ENCODE measurements at places on chromosomes 1 and 21. TPM values are rescaled to one million over a fixed set of nuclear protein-coding genes. Genes with fewer than 3 reads are reported as not detected.

DNA sequence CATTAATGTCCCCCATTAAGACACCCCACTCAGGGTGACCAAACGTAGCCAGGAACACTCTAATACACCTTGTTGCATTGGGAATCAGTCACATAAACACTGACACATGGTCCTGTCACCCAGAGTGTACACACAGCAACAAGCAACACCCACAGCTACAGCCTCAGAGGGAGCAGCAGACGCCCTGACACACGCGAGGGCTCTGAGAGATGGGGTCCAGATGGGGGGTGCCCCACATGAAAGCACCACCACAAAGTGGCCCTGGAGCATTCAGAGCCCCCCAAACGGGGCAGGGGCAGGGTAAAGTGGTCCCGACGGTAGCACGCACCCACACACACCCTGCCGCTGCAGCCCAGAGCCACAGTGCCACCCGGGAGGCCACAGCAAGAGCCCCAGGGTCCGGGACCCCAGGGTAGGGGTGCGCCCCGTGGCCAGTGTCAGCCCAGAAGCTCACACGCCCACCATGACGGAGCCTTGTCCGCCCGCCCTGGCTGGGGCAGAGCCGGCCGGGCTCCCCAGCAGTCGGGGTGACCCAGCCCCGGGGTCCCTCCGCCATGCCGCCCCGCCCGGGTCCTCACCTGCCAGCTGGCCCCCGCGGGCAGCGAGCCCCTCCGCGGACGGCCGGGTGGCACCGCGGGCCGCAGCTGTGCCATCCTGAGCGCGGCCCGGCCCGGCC is 47.3 kb downstream of the RAP1GAP start:
- H3K27ac ChIP-seq: no peak overlapping the region
- no peak overlapping the region for H3K4me3 ChIP-seq
- no peaks in the 10 kb centered on the region for H3K27me3 ChIP-seq
- DNase-seq: no peak
- no peaks in the 10 kb centered on the region for H3K36me3 ChIP-seq

- no peak overlapping the region for H3K27ac ChIP-seq
- H3K27me3 ChIP-seq: no peaks in the 10 kb centered on the region
- H3K36me3 ChIP-seq: no peaks in the 10 kb centered on the region
- no peak overlapping the region for H3K4me3 ChIP-seq
Observed at GRCh38 chr1:197441999-197442414, 174.0 kb downstream of the CRB1 start.

DNA sequence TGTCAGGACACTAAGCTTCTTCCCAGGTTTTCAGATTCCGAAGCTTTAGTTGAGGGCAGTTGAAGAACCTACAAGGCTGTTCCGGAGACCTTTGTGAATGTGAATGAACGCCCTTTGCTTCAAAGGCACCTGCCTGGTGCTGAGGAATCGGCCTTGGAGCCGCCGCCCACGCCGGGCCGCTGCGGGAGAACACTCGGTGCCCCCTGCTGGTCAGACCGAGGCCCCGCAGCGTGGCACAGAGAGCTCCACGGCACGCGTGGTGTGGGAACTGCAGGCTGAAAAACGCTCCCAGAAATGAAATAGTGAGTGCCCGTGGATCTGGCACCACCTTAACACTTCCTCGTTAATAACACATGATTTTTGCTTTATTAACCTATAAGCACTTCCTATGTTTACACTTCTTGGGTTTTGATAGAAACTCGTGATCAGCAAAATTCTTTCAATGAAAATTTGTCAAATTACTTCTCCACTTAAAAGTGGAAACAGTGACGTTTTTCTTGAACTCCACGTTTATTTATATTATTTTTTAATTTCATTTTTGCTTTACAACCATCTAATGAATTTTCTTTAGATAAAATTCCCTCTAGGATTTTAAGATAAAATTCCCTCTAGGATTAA is 460.6 kb downstream of the DSCAM start:
- no peak overlapping the region for H3K4me3 ChIP-seq
- no peak for DNase-seq
- H3K27ac ChIP-seq: no peak overlapping the region
- no peaks in the 10 kb centered on the region for H3K27me3 ChIP-seq
- no peaks in the 10 kb centered on the region for H3K36me3 ChIP-seq

DNA sequence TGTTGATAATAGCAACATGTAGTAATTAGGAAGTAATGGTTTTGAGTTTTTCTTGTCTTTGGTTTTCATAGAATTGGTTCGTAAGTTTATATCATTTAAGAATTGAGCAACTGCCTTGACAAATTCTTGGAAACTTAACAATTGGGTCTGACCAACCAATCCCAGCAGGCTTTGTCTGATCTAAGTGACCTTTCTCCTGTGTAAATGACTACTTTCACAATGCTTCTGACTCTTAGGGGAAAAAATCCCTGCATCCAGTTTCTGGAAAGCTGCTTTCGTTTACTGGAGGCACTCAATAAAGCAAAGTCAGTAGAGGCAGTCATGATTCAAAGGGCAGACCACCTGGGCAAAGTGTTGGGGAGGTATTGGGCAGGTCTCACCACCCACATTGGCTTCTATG is 303.6 kb upstream of the FAM78B start:
- H3K27ac ChIP-seq: no peak overlapping the region
- H3K36me3 ChIP-seq: no peaks in the 10 kb centered on the region
- no peaks in the 10 kb centered on the region for H3K4me1 ChIP-seq
- no peaks in the 10 kb centered on the region for H3K27me3 ChIP-seq
- no peak overlapping the region for H3K4me3 ChIP-seq

DNA sequence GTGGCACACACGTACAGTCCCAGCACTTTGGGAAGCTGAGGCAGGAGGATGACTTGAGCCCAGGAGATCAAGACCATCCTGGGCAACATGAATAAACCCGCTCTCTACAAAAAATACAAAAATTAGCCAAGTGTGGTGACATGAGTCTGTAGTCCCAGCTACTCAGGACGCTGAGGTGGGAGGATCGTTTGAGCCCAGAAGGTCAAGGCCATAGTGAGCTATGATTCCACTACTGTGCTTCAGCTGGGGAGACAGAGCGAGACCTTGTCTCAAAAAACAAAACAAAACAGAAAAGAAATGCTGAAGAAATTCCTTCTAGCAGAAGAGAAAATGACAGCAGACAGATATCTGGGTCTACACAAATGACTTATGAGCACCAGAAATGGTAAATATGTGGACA is 10.3 kb downstream of the ALDH9A1 start:
- no peak for DNase-seq
- no peak overlapping the region for H3K27ac ChIP-seq
- H3K4me1 ChIP-seq: peaks cover 23% of the 10 kb centered on the region

- H3K4me1 ChIP-seq: no peaks in the 10 kb centered on the region
- no peak overlapping the region for H3K4me3 ChIP-seq
- no peak overlapping the region for H3K27ac ChIP-seq
- no peaks in the 10 kb centered on the region for H3K27me3 ChIP-seq
- H3K36me3 ChIP-seq: no peaks in the 10 kb centered on the region
Observed at GRCh38 chr1:197994907-197995407, 77.8 kb downstream of the LHX9 start.

DNA sequence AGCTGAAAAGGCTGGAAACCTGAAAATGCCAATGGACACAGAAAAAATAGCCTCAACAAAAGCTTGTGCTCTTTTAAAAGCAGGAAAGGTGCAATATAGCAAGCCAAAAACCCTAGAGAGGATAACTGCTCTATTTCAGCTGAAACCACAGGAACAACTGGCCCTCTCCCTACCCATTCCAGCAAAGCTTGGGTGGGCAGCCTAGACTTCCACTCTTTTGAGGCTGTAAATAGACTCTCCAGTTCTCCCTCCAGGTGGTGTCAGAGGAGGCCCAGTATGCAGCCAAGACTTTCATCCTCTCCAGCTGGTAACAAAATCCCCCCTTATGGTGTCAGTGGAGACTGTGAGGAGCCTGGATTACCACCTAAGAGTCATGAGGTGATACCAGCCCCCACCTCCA is 206.9 kb upstream of the PLD5 start:
- no peaks in the 10 kb centered on the region for H3K4me1 ChIP-seq
- H3K4me3 ChIP-seq: no peak overlapping the region
- H3K27me3 ChIP-seq: no peaks in the 10 kb centered on the region
- H3K36me3 ChIP-seq: no peaks in the 10 kb centered on the region
- no peak overlapping the region for H3K27ac ChIP-seq
- DNase-seq: no peak

DNA sequence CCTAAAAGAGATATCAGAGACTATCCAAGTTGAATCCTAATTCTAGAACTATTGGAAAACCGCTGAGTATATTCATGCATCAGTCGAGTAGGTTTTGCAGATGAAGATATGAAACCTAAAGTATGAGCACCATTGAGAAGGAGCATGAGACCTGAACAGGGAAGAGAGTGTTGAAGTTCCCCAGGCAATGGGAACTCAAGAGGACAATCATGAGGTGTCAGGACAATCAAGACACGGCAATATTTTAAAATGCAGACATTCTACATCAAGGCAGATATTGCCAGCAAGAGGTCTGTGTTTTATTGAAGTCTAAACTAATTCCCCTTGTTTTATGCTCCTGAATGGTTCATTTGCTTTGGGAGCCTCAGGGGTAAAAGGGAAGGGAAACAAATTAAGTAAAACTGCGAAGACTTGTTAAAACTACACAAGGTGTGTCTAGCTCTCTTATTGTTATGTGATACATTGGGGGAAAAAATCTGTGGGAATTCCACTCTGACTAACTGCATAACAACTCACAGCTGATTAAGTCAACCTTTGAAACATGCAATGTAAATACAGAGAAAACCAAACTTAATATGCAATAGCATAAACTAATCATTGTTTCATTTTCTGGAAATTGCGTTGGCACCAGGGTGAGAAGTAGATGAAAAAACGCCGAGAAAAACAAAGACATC is 347.9 kb upstream of the ADGRL2 start:
- H3K4me1 ChIP-seq: no peaks in the 10 kb centered on the region
- H3K27ac ChIP-seq: no peak overlapping the region
- DNase-seq: no peak
- H3K4me3 ChIP-seq: no peak overlapping the region
- H3K36me3 ChIP-seq: no peaks in the 10 kb centered on the region

DNA sequence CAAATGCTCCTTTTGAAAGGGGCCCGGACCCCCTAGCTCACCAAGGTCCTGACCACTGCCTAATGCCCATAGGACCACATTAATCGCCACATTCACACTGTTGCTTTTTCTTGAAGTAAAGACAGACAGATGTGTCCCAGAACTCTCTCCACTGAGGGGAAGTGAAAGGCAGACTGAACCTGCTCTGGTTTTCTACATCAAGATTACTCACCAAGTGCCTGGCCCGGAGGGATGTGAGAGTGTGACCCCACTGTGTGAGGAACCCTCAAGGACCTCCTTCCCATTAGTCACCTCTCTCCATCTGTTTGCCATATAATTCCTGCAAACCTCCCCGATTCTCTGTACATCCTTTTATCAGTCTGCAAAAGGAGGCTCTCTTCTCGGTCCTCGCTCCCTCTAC is 381.5 kb downstream of the OMA1 start:
- no peaks in the 10 kb centered on the region for H3K4me1 ChIP-seq
- DNase-seq: no peak
- no peak overlapping the region for H3K27ac ChIP-seq

- H3K4me3 ChIP-seq: no peak overlapping the region
- no peaks in the 10 kb centered on the region for H3K4me1 ChIP-seq
- no peak for DNase-seq
- no peaks in the 10 kb centered on the region for H3K27me3 ChIP-seq
- no peaks in the 10 kb centered on the region for H3K36me3 ChIP-seq
Observed at GRCh38 chr1:77100875-77101274, 118.4 kb downstream of the PIGK start.

- no peak overlapping the region for H3K27ac ChIP-seq
- H3K4me3 ChIP-seq: no peak overlapping the region
- no peaks in the 10 kb centered on the region for H3K4me1 ChIP-seq
Observed at GRCh38 chr1:225378880-225379279, 49.0 kb downstream of the LBR start.

GRCh38 chr1:54456921-54457529 is 50.8 kb upstream of the SSBP3 start:
- no peak overlapping the region for H3K27ac ChIP-seq
- no peak for DNase-seq
- H3K27me3 ChIP-seq: no peaks in the 10 kb centered on the region
- H3K36me3 ChIP-seq: no peaks in the 10 kb centered on the region

DNA sequence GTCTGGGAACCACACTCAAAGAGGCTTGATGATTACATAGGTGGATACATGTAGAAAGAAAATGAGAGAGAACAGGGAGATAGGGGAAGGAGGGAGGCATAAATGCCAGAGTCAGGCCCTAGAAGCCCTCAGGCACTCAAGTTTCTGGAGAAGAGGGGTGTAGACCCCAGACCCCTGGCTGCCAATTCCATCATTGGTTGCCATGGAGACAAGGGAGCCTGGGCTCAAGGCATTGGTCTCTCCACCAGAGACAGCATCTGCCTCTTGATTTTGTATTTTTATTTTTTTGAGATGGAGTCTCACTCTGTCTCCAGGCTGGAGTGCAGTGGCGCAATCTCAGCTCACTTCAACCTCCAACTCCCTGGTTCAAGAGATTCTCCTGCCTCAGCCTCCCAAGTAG is 114.3 kb upstream of the GRIK3 start:
- no peaks in the 10 kb centered on the region for H3K4me1 ChIP-seq
- H3K36me3 ChIP-seq: no peaks in the 10 kb centered on the region
- DNase-seq: no peak
- no peak overlapping the region for H3K4me3 ChIP-seq

- no peaks in the 10 kb centered on the region for H3K4me1 ChIP-seq
- no peaks in the 10 kb centered on the region for H3K36me3 ChIP-seq
- no peak overlapping the region for H3K4me3 ChIP-seq
- no peaks in the 10 kb centered on the region for H3K27me3 ChIP-seq
- DNase-seq: no peak
- H3K27ac ChIP-seq: no peak overlapping the region
Observed at GRCh38 chr1:118907466-118907865, 80.7 kb downstream of the TBX15 start.

DNA sequence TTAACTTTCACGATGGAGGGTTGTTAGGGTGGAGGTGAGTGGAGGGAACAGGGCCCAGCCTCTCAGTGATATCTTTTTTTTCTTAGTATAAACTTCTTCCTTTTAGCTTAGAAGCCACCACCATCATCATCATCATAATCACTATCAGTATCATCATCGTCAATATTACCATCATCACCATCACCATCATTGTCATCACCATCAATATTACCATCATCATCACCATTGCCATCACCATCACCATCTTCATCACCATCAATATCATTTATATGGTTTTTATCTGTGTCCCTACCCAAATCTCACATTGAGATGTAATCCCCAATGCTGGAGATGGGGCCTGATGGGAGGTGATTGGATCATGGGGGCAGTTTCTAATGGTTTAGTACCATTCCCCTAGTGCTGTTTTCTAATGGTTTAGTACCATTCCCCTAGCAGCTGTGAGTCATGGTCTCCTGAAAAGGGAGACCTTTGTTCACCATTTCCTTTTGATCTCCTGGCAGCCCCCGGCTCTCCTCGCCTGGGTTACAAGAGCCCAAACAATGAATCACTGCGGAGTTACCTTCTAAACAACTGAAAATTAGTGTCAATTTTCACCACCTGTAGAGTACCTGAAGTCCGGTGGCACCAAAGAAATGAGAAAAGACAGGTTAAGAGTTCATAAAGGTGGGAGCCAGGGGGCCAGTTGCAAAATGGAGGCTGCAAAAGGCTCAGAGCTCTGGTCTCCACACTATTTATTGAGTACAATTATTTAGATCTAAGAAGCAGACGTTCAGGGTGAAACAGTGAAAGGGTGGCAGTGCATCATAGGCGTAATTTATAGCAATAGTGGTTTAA is 3.1 kb upstream of the PLA2G2E start:
- no peak overlapping the region for H3K4me3 ChIP-seq
- DNase-seq: no peak
- H3K27ac ChIP-seq: no peak overlapping the region
- H3K27me3 ChIP-seq: no peaks in the 10 kb centered on the region
- H3K36me3 ChIP-seq: no peaks in the 10 kb centered on the region

F13B gene
- total RNA-seq: not detected

IGSF9 gene
- not detected for total RNA-seq

OR2M3 gene
- not detected for total RNA-seq

FAM163A gene
- 0.29 TPM for total RNA-seq

KANK4 gene
- not detected for total RNA-seq
